Adipocyte (in vitro differentiated cells): ENCODE measurements at places on chromosomes 7 and 10.

- no peak for DNase-seq
Observed at GRCh38 chr7:149866779-149867447, 6.9 kb upstream of the ATP6V0E2 start.

DNA sequence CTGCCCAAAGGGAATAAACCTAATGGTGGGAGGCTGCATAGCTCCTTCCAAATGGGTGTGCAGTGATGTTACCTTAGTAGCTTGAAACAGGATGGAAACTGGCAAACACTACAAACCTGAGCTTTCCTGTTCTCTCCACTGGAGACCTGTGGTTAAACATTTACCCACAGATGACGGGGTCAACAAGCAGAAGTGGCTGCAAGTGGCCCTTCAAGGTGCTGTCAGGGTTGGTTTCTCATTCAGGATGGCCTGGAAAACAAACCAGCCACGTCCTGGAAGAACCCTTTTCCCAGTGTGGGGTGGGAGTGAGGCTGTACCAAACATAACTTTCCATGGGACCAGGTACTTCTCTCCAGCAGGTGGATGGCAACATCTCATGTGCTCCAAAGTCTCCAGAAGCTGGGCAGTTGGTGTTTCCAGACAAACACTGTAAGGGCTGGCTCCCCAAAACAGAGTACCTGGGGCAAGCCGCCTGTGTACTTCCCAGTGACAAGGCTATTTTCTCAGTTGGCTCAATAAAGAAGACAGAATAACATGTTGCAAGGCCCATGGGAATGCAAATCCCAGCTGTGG lies 67.5 kb downstream of the DNAJB9 start:
- DNase-seq: no peak

DNA sequence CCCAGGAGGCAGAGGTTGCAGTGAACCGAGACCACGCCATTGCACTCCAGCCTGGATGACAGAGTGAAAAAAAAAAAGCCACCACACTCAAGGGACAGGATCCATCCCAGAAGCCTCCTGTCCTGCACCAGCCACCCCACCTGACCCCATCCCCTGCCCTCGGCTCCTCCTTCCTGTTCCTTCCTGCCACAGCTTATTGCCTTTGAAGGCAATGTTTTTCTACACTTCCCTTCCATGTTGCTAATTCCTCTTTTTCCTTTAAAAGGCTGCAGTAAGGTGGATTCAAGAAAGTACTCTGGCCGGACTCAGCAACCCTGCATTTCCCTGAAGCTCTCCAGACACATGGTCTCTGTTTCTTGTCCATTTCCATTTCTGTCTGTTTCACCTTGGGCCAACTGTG lies 80.9 kb downstream of the FAM171A1 start:
- no peak for DNase-seq

- no peak for DNase-seq
Observed at GRCh38 chr7:67438198-67438882, 441.7 kb downstream of the TYW1 start.

DNA sequence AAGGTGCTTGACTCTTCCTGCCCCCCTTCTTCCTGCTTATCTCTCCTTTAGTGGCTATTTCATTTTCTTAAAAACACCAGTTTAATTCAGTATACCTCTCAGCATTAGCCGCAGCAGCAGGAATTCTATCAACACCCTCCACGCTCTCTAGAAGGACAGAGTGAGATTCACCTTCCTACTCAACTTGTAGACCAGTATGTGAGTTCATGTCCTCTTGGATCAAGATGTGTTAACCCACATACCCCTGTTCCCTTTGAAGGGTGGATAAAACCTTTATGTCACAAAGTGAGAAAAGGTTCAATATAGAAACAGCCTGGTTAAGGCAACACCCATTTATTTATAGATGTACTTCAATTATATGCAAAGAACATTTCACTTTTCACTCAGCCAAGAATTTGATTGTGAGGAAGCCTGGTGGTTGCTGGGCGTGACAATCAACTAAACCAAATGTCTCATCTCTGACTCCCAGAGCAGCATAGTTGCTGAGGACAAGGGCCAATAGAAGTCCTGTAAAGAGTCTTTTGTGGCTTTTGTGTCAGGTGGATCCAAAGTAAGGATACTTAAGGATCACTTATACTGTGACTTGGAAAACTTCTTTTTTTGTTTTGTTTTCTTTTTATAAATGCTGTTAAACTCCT lies 617.1 kb downstream of the SORCS3 start:
- no peak for DNase-seq

- DNase-seq: peak; percentile 77
Observed at GRCh38 chr7:98284335-98285036, 3.0 kb downstream of the BRI3 start.
